ENCODE measurements at places on chromosomes 7 and 10. TPM values are rescaled to one million over a fixed set of nuclear protein-coding genes. Genes with fewer than 3 reads are reported as not detected.

- no peak for DNase-seq
These were observed 5.3 kb upstream of the LAMB1 start for GRCh38 chr7:108008240-108008639.

DNA sequence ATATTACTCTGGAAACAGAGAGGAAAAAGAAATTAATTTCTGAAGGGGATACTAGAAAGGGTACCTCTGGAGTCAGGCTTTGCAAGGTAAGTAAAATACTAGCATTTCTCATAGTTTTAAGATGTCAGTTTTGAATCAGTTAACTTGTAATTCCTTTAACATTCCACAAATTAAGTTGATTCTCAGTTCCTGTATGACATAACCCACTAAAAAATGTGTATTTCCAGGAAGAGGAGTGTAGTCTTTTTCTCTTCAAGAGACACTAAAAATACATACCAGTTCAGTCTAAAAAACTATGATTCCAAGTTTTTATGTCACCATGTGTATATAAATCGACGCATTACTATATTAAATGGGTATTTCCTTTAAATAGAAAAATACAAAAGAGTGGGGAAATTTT is 113.2 kb downstream of the CDK6 start:
- DNase-seq = no peak

DNA sequence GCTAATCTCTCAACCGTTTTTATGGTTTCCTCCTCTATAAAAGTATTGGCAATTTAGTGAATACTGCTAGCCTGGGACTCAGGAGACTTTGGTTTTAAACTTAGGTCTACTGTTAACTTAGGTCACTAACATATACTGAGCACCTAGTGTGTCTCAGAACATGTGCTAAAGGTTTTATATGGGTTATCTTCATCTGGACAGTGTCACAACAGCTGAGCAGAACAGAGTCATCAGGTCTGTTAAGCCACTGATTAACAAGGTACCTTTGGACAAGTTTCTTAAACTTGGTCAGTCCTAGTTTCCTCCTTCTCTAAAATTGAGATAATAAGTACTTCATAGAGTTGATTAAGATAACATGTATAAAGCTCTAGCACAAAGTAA is 30.6 kb downstream of the NET1 start:
- no peak for DNase-seq

DNA sequence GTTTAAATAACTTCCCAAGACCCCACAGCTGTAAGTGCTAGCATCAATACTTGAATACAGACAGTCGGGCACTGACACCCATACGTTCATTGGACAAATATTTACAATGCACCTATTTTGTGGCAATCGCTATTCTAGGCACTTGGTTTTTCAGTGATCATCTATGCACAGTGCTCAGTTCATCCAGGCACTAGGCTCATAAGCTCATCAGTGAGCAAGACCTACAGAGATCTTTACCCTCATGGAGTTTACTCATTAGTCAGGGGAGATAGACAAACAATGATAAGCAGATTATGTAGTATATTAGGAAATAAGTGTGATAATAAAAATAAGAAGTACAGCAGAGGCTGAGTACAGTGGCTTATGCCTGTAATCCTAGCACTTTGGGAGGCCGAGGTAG is 7.6 kb upstream of the DHTKD1 start:
- DNase-seq = no peak

Gene RAPGEF5
- 29.2 TPM for total RNA-seq

GRCh38 chr7:44411306-44411705 is 79.2 kb downstream of the NUDCD3 start:
- no peak for DNase-seq

DNA sequence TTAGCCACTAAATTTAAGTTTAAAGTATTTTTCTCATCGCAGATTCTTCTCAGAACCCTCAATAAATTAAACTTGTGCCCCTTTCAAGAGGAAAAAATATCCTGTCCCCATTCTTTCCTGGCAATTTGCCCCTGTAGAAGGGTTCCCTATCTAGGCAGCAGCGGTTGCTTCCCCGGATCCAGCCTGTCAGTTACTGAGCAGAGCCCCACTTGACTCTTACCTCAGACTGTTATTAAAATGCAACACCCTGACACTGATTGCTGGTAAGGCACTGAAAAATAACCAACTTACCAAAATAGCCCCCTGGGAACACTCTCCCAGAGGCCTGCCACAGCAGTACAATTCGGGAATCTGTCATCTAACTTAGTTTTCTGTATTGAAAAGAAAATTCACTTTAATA is 13.9 kb downstream of the LMTK2 start:
- DNase-seq = no peak

- no peak for DNase-seq
These were observed 177.8 kb downstream of the PIP4K2A start for GRCh38 chr10:22536620-22537019.

DNA sequence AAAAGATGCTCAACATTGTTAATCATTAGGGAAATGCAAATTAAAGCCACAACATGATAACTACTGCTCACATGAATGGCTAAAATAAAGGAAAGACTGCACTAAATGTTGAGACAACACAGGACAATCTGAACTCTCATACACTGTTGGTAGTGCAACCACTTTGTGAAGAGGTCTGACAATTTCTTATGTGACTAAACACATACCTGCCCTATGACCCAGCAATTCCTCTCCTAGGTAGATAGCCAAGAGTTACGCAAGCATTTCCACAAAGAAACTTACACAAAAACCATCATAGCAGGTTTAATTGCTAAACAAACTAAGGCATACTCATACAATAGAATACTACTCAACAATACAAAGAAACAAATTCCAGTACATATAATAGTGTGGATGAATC is 41.8 kb upstream of the HERPUD2 start:
- no peak for DNase-seq

- DNase-seq = no peak
These were observed 363.3 kb downstream of the TNS3 start for GRCh38 chr7:47218378-47219176.

GRCh38 chr7:2956526-2957368 is 86.9 kb downstream of the CARD11 start:
- DNase-seq = no peak

GRCh38 chr7:121042195-121042594 is 53.7 kb downstream of the CPED1 start:
- no peak for DNase-seq

- DNase-seq = no peak
These were observed 6.7 kb upstream of the LRGUK start for GRCh38 chr7:134120405-134120804.

Gene CTAGE4
- total RNA-seq = 0.24 TPM

- DNase-seq = no peak
These were observed 27.3 kb upstream of the SFRP5 start for GRCh38 chr10:97798958-97799610.

GRCh38 chr10:114427124-114427852 is 23.0 kb upstream of the AFAP1L2 start:
- peak; percentile 16 for DNase-seq

- DNase-seq = no peak
These were observed 34.9 kb downstream of the COA1 start for GRCh38 chr7:43694399-43694748.

- DNase-seq = no peak
These were observed 177.9 kb upstream of the PLXDC2 start for GRCh38 chr10:19638182-19638895.

Gene PTN
- 11.1 TPM for total RNA-seq

Gene GOLGA7B
- 11.7 TPM for total RNA-seq

Gene SPDYE16
- total RNA-seq = 0.17 TPM

Gene AKR1C4
- total RNA-seq = not detected

Gene CYP2C19
- not detected for total RNA-seq

Gene C10orf105
- total RNA-seq = not detected

Gene EIF5AL1
- total RNA-seq = not detected

Gene SPDYE5
- total RNA-seq = 0.17 TPM

- no peak for DNase-seq
These were observed 46.1 kb downstream of the UBE2H start for GRCh38 chr7:129906700-129907099.

DNA sequence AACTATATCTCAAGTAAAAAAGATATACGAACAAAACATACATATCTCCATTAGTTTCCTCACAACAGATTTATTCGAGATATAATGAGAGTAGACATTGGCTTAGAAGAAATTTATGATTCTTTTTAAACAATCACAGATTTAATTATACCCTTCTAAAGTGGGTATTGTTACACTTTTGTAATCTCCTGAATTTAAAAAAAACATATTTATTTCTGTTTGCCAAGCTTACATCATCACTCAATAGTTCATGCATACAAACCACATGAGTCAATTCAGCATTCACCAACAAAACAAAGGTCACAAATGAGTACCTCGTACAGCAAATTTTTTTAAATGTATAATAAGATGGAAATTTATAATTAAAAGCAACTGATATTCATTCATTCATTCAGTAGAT is 17.6 kb downstream of the LRRN3 start:
- DNase-seq = no peak

DNA sequence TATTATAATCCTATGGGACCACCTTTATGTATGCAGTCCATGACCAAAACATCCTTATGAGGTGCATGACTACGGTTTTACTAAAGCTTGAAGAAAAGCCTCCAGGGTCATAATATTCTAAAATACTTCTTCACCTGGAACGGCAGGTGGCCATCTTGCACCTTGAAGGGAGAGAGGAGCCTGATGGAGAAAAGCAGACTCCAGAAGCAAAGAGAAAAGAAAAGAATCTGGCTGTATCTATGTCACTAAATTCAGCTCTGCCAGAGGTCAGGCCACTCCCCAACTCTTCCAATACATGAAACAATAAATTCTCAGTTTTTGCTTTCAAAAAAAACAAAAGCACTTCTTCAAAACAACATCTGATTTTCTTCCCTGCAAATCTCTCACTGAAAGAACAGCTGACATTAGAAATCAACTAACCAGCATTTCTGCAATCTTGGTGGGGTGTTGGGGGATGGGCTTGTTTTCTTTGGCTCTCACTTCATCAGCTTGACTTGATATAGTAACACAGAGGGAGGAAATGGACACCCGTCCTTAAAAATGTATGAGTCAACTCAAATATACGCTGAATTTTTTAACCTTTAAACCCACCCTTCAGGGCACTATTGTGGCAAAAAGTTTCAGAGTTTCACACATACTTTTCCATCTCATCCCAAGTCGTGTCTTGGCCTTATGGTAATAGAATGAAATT is 21.7 kb downstream of the HIBADH start:
- DNase-seq = peak; percentile 24

GRCh38 chr10:5523796-5524574 is 776 bp upstream of the CALML3 start:
- DNase-seq = no peak

Gene GPER1
- 4.8 TPM for total RNA-seq

Gene IGFBP3
- total RNA-seq = 96.5 TPM

GRCh38 chr10:75857896-75858295 is 426.5 kb downstream of the LRMDA start:
- no peak for DNase-seq

DNA sequence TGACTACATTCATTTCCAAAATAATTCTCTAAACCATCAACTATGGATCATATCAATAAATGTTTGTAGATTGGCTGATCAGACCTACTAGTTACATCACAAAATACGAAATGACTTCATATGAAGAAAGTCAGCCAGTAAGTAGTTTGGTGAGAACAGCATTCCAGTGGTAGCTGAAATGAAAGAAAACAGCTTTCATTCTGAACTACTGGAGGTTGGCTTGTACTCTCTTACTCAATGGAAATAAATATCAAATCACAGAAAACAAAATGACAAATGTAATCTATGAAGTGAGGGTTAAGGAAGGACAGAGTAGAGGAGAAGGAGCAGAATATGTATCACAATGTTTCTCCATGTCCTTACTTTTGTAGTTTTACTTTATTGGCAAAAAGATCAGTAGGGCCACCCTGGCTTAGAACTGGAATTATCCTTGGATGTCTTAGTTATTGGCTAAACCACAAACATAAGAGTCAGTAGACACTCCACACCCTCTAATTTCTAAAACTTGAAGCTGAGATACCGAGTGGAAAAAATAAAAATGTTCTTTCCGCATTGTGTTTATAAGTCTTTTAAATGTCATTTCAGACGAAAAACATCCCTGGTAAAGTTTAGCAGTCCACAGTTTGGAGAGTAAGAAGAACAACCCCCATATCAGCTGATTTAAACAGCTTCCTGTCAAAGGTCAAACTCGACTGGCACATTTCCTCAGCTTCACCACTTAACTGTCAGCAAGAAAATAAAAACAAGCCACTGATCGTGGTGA is 74.0 kb upstream of the DGKI start:
- DNase-seq = peak; percentile 60

Gene CLEC5A
- 0.33 TPM for total RNA-seq

Gene SLC25A13
- total RNA-seq = 10.8 TPM

DNA sequence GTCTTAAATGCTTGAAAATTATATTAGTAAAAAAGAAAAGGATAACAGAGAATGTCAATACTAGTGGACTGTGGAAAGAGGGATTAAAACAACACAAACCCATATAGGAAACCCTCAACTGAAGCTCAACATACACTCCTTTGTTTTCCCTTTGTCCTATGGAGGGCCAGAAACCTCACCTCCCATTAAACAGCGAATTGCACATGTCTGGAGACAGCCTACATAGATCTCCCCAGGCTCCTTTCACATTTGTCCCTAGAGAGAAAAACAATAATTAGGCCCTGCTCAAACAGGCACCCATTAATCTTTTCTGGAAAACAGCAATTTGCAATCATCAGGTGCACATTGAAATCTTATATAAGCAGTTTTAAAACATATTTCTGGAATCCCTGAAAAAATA is 87.6 kb upstream of the SEMA3D start:
- DNase-seq = no peak

- no peak for DNase-seq
These were observed 4.1 kb downstream of the VAX1 start for GRCh38 chr10:117134056-117134305.

Gene URGCP
- 37.7 TPM for total RNA-seq

GRCh38 chr7:101677797-101678479 is 48.8 kb upstream of the MYL10 start:
- no peak for DNase-seq

GRCh38 chr7:116724560-116725231 is 52.7 kb downstream of the MET start:
- DNase-seq = no peak

Gene ADRB1
- 48.0 TPM for total RNA-seq

Gene GPR26
- not detected for total RNA-seq

Gene BHLHA15
- 0.57 TPM for total RNA-seq

Measured in right cardiac atrium (tissue), 5 donors.